Esophagus muscularis mucosa (tissue), 4 donors: ENCODE measurements at places on chromosomes 1 and 21. TPM values are rescaled to one million over a fixed set of nuclear protein-coding genes. Genes with fewer than 3 reads are reported as not detected.

Gene TMEM200B
- total RNA-seq = 14.5 TPM

Gene TSPAN1
- 0.83 TPM for total RNA-seq

Gene AHCYL1
- total RNA-seq = 90.4 TPM

Gene FCAMR
- total RNA-seq = not detected

Gene CATSPERE
- 1.6 TPM for total RNA-seq

Gene PLCH2
- total RNA-seq = 0.34 TPM
